Tongue (tissue), 3 donors: ENCODE measurements at places on chromosomes 1 and 21. TPM values are rescaled to one million over a fixed set of nuclear protein-coding genes. Genes with fewer than 3 reads are reported as not detected.

Gene GPR161
- 10.1 TPM for total RNA-seq

Gene DPT
- total RNA-seq: 144 TPM

Gene PDZK1IP1
- total RNA-seq: 2.1 TPM

Gene TFAP2E
- not detected for total RNA-seq

Gene AMY2B
- 29.7 TPM for total RNA-seq

Gene CD1D
- 1.8 TPM for total RNA-seq

Gene GBP2
- 11.8 TPM for total RNA-seq

Gene CYP4A11
- not detected for total RNA-seq
